CD4-positive, alpha-beta T cell treated with Interleukin-12 subunit alpha and Interleukin-12 subunit beta, for 1 hour (primary cell): ENCODE measurements at places on chromosomes 11 and 22.

GRCh38 chr11:27408246-27408800, 45.3 kb upstream of the CCDC34 start:
- no peak for DNase-seq

DNA sequence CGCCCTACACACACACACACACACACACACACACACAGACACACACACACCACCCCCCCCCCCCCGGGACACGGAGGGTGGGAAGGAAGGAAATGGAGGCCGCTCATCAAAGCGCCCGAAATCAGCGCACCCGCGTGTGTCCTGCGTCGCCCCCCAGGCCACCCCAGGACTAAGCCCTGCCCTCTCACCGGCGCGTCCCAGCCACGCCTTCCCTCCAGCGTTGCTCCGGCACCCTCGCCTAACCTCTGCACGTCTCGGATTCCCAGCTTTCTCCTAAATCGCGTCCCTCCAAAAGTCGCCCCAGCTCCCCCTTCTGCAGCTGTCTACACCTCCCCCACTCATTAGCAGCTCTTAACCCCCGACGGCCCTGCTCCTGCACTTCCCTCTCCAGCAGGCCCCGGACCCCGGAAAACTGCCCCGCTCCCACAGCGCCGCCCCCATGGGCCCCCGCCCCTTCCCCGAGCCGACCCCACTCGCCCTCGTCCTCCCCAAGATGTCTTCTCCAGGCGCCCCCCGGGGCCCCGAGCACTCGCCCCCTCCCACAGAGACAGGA, 557 bp downstream of the PACSIN2 start:
- peak; percentile 68 for DNase-seq

- DNase-seq, result no peak
These were observed 28.3 kb upstream of the PARVB start for GRCh38 chr22:43995798-43996169.

- DNase-seq, result no peak
These were observed 570.7 kb downstream of the KCNA4 start for GRCh38 chr11:29446132-29446531.

- peak; percentile 76 for DNase-seq
These were observed 15.3 kb upstream of the CDC42BPG start for GRCh38 chr11:64859542-64860414.

DNA sequence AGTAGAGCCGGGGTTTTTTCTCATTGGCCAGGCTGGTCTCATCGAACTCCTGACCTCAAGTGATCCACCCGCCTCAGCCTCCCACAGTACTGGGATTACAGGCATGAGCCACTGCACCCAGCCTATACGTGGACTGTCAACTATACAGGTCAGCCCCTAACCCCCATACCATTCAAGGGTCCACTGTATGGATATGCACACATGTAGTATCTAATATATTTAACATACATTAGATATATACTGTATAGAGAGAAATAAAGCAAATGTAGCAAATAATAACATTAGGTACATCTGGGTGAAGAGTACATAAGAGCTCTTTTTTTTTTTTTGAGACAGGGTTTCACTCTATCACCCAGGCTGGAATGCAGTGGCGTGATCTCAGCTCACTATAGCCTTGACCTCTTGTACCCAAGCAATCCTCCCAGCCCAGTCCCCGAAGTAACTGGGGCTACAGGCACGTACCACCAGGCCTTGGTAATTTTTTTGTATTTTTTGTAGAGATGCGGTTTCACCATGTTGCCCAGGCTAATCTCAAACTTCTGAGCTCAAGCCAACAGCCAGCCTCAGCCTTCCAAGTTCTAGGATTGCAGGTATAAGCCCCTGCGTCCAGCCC, 1.5 kb upstream of the ATP5MGL start:
- DNase-seq, result no peak

DNA sequence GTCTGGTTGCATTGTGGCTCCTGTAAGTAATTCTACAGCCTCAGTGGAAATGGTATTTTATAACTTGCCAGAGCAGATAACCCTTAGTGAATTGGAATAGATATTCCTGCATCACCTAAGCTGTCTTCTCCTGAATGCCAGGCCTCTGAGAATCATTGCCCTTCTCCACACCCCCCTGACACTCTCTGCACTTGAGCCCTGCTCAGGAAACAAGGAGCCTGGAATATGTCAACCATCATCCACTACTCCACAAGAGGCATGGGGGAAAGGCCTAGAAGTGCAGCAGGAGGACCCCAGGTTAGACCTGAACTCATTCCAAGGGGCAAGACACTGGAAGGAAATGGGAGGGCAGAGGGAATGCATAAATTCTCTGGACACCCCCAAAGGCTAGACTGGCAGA, 72.4 kb downstream of the DSCAML1 start:
- DNase-seq, result no peak

- DNase-seq, result no peak
These were observed 136.4 kb downstream of the NECTIN1 start for GRCh38 chr11:119592642-119593041.

- no peak for DNase-seq
These were observed 200.6 kb upstream of the POU2AF2 start for GRCh38 chr11:111044751-111045406.

DNA sequence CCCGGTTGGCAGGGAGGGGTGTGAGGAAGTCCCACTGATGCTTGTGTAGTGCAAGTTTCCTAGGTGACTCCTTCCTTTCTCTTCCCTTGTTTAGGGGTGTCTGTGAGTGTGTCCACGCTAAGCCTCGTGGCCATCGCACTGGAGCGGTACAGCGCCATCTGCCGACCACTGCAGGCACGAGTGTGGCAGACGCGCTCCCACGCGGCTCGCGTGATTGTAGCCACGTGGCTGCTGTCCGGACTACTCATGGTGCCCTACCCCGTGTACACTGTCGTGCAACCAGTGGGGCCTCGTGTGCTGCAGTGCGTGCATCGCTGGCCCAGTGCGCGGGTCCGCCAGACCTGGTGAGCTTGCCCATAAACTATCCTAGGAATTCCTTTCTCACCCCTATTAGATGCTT, 10.4 kb downstream of the CCKBR start:
- no peak for DNase-seq

DNA sequence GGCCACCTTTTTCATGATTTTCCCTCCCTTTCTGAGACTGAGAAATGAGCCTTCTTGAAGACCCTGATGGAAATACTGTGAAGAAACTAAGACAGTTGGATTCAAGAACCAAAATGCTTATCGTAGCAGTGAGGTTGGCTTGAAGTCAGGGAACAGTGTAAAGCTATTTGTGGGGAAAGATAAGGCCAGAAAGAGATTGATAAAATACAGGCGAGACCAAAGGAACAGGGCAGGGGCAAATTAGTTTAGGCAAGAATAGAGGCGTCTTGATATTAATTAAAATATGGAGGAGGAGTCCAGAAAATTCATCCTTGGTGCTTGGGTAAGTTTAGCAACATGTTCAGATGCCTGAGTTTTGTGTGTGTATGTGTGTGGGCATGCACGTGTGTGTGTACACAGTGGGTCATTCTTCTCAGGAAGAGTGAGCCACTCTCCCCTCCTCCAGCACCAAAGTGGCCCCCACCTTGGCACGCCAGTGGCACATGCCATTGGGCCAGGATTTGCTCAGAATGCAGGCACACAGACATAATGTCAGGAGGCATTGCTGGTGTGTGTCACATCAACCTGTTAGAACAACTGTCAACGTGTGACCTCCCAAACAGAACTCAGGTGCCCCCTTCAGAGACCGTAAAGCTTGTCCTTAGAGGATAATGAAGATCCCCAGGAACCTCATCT, 3.9 kb upstream of the EHF start:
- no peak for DNase-seq

DNA sequence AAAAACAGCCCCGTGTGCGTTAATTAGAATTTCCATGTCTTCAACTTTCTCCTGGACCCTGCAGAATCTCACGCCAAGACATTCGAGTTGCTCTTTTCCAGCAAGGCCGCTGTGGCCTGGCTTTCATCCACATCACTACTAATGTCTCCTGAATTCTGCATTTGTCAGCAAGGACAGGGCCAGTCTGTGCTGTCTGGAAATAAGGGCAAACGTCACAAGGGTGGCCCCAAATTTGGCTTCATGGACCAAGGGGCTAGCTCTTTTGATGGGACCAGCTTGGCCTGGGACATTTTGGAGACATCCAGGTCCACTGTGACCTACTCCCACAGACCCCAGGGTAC, 33.4 kb downstream of the KCNQ1OT1 start:
- DNase-seq, result no peak

GRCh38 chr11:34051349-34052035, at the start of gene CAPRIN1:
Gene CAPRIN1, plus strand, starts transcription at chr11:34051731. Its CDS starts 690 bp downstream, at chr11:34052421.
- DNase-seq, result peak; percentile 86

DNA sequence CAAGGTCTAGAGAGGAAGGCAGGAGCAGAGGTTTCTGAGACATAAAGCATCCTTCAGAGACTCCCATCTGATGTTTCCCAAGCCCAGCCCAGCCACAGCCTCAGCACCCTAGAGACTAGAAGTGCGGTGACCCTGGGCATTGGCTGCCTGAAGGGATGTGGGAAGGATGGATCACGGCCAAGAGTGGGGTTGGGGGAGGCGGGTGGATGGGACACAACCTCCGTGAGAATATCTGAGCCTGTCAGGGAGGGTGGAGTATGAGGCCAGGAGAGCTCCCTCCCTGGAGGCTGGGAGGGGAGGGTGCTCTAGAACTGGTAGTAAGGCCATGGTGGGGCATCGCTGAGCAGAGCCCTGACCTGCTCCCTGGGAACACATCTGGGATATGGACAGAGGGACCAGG, 71.4 kb downstream of the CSNK2A3 start:
- DNase-seq, result no peak
